ENCODE measurements at places on chromosomes 2 and 18.

DNA sequence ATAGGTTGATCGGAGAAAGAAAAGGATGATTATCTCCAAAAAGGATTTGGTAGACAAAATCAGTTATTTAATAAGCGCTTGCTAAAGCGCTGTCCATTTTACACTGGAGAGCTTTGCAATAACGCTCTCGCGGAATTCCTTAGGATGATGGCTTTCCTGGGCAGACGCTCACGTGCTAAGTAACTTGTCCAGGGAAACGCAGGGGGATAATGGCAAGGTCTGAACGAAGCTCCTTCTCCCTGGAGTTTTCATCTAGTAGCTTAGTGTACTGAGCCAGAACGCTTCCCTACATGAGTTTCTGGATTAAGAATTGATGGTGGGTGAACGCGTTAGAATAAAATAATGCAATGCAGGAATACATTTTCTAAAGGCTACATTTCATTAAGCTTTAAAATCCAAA lies 739.5 kb upstream of the SALL3 start:
- no peak for DNase-seq

DNA sequence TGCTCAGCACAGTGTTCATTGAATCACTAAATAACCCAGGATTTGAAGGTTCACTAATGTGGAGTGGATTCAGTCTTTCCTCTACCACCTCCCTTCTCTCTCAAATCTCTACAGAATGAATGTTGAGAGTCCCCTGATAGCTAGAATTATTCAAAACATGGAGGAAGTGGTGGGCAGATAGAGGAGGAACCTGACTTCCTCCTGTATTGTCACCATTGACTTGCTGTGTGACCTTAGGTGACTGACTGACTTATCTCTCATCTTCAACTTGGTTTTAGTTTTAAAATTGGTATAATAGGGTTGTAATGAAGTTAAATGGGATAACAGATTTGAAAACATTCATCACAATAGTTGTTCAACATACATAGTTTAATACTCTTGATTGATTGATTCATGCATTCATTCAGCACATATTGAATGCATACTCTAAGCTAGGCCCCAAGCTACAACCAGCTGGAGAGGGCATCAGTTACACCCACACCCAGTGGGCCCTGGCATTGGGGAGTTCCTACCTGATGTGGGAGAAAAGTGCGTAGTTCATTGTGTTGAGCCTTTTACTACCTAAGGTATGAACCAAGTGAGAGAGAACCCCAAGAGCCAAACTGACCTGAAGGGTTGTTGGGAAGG lies 96.0 kb downstream of the WDR7 start:
- DNase-seq = no peak

DNA sequence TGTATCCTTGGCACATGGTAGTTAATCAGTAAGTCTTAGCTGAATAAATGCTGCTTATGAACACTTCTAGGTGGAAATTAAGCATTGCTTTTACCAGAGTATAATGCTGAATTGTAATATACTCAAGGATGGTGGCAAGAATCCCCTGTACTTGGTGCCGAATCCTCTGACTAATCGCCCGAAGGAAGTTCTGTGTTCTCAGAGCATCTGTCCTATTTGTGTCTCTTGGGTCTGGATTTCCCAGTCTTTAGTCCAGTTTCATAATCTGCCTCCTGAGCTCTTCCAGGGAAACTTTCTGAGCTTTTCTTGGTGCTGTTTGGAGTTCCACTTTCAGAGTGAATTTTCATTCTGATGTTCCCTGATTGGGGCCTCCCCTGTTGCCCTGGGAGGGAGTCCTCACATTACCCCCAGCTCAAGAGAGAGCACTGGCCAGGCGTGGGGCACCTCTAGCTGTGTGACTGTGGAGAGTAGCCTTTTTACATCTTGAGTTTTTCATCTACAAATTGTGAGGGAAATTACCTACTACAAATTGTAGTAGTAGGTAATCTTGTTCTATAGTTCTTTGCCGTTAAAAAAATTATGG lies 144.9 kb downstream of the LTBP1 start:
- DNase-seq = no peak

- DNase-seq = peak; percentile 31
Observed at GRCh38 chr2:101900375-101900774, 91.4 kb upstream of the IL1R2 start.

- no peak for DNase-seq
Observed at GRCh38 chr18:58416014-58416703, 212.7 kb downstream of the ALPK2 start.

DNA sequence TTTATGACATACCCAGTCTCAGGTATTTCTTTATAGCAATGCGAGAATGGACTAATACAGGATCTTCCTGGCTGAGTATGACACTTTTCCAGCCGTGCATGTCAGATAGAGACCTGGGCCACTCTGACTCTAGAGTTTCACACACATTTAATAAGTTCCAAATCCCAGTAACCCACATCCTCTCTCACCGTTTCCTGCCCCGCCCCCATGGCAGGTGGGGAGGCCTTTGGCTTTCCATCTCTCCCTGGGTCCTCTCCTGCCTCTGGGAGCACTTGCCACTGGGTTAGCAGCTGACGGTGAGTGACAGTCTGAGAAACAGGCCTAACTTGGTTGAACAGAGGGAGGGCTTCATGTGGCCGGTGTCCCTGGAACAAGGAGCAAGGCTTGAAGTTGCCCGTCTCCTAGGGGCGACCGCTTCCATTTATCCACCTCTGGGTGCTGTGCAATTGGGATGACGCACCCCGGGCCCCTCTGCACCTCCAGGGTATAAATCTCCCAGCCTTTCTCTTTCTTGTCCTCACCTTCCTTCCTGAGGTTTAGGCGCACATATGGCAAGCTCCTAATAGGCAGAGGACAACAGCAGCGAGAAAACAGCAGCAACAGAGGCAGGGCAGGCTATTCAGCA lies 152.7 kb upstream of the HDAC4 start:
- no peak for DNase-seq

- DNase-seq = peak; percentile 17
Observed at GRCh38 chr18:23871410-23871809, 143.1 kb upstream of the TTC39C start.

DNA sequence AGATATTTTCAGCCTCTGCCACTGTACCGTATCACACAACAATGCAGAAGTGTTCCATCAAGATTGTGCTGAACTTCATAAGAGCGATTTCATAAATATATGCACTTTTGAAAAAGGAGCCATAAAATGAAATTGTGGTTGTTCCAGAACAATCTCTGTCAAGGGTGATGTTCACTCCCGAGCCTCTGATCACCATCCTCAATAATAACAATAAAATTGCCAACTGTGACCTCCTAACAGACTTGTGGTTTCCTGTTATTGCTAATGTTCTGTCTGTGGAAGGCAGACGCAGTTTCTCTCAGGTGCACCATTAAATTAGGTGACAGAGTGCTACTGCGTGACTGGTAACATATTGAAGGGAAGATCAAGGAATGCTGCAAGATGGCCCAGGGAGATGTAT lies 383.7 kb downstream of the SOCS6 start:
- DNase-seq = no peak

GRCh38 chr2:70832386-70832785 lies 3.2 kb downstream of the CD207 start:
- no peak for DNase-seq

GRCh38 chr2:177171418-177171865 lies 41.2 kb upstream of the HNRNPA3 start:
- DNase-seq = no peak

All from stimulated activated CD4-positive, alpha-beta T cell treated with anti-CD3 and anti-CD28 coated beads, Interleukin-12 subunit alpha, Interleukin-12 subunit beta, amount 100 ng/mL, for 24 hours (primary cell).